HFFc6 (cell line): ENCODE measurements at places on chromosomes 7 and 10.

DNA sequence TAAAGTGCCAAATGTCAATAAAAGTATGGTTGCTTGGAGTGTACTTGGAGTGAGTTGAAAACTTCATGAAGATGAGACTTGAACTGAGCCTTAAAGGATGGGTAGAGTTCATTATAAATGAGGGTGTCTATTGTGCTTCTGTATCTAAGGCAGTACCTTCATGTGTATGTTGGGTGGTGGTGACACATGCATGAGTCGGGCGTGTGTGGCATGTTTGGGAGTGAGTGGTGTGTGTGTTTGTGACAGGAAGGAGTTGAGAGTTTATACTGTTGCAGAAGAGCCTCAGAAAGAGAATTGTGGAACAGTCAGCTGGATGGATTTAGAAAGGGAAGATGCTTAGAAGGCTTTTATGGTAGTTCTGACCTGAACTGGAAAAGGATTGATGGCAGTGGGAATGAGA is 6.0 kb upstream of the ZRANB1 start:
- DNase-seq, result peak; percentile 30

DNA sequence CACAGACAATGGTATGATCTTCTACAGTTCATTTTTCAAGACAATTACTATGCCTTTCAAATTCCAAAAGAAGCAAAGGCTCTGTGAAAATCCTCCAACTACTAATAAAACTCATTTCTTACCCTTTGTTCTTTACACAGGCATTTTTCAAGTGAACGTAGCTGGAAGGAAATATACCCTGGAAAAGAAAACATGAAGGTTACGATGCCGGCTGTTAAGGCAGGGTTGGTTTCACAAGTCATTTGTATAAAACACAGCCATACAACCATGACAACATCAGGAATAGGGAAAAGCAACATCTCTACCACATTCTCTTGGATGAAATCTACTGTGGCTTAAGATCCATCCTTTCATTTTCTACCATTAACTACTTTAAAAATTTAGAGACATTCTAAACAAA is 207.9 kb downstream of the DOCK4 start:
- DNase-seq, result no peak

- no peak for DNase-seq
Measured at GRCh38 chr7:75984130-75985008, 10.0 kb downstream of the TMEM120A start.

- no peak for DNase-seq
Measured at GRCh38 chr7:90618876-90619275, 22.8 kb downstream of the CDK14 start.

DNA sequence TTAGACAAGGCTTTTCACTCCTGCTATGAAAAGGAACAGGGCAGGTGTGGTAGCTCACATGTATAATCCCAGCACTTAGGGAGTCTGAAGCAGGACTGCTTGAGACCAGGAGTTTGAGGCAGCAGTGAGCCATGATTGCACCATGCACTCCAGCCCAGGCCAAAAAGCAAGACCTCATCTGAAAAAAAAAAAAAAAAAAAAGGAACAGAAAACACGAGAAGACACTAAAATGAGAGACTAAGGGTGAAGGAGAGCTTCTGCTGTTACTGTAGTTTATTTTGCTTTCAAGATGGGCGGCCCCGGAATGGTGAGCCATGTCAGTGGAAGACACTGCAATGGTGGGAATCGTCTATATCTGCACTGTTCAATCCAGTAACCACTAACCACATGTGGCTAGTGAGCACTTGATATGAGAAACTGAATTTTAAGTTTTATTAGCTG is 9.9 kb downstream of the PIP4K2A start:
- DNase-seq, result no peak
